T-helper 17 cell (primary cell): ENCODE measurements at places on chromosomes 16 and 17.
A peak's percentile ranks its signal among the peaks of the same experiment; 100 is the strongest.

DNA sequence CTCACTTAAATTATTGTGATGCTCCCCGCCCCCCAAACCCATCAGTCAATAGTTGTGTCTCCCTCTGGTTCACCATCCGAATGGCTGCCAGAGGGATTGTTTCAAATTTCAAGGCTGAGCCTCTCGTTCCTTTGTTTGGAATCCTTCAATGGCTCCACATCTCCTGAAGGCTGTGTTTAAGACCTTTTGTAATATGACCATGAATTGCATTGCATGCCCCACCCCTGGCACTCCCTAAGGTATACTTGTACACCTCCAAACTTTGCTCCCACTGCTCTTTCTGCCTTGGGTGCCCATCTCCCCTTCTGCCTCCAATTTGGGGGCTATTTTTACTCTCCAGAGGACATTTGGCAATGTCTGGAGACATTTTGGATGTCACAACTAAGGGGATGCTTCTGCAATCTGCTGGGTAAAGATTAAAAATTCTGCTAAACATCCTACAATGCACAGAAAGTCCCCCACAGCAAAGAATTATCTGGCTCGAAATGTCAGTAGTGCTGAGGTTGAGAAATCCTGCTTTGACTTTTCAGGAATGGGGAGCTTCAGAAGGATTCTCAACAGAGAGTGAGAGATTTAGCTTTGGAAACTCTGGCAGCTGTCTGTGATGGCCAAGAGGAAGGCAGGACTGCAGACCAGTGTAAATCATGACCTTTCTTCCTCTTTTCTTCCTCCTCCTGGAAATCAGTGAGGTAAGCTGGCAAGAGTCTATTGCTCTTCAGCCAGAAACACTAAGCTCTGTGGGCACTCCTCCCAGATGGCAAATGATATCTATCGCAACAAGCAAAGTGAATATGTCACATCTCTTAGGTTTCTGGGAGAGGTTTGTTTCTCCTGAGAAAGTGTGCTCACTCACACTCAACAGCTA, 8.7 kb upstream of the IL4R start:
- H3K27ac ChIP-seq = no peak overlapping the region
- H3K36me3 ChIP-seq = peaks cover 2% of the 10 kb centered on the region
- H3K4me3 ChIP-seq = no peak overlapping the region
- peaks cover 2% of the 10 kb centered on the region for H3K4me1 ChIP-seq
- DNase-seq = no peak

DNA sequence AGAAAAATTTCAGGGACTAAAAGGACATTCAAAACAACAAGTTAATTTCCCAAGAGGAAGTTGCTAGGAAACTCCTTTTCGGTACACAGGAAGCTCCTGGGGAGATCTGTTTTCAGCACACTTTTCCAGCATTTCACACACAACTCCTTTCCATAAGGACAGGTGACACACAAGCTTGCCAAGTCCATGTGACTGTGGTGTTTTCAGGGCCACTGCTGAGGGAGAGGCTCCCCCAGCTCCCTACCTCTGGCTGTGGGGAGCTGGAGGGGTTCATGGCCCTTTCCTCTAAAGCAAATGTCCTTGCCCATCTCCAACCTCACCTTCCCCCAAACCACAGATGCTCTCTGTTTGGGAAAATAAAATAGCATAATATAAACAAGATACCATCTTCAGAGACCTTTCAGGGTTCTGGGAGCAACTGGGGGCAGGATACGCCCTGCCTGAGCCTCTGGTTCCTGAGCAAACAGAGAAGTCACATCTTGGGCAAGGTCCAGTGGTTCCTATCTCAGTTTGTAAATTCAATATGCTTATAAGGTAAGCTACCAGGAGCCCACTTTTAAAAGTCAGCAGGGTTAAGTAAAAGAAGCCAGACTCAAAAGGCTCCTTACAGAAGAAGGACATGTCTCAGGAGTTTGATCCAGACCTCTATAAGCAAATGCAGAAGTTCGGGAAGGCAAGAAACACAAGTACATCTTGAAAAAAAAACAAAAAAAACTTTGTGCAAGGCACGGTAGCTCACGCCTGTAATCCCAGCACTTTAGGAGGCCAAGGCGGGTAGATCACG, 3.0 kb downstream of the PDZD9 start:
- no peaks in the 10 kb centered on the region for H3K36me3 ChIP-seq
- H3K27ac ChIP-seq = no peak overlapping the region
- peaks cover 10% of the 10 kb centered on the region for H3K4me1 ChIP-seq
- no peak overlapping the region for H3K4me3 ChIP-seq
- no peak for DNase-seq

DNA sequence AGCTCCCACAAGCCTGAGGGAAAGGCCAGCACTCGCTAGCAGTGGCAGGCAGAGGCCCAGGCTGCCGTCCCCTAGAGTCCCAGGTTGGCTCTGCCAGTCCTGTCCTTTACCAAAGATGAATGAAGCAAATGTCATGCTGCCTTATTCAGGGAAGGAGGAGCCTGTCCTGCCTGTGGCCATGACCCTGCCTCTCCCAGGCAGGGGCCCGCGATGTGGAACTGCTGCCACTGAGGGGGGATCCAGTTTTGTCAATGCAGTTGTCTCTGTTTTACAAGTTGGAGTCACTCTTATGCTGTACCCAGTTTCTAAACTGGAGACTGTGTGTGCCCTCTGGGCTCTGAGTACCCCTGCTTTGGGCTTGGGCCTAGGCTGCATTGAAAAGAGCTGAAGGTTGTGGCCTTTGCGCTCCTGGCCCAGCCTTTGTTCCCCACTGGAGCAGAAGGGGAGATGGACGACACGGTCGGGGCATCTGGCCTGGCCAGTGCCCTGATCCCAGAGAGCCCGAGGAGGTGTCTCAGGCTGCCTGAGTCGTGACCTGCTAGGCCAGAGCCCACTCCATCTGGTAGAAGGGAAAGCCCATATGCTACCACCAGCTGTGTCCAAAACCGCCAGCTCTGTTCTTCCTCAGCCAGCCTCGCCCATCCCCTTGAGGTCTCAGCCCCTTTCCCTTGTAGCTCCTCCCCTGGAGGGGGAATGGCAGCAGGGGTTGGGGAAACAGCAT, 5.5 kb downstream of the LIMD2 start:
- peak overlapping the region; percentile 69 for H3K4me3 ChIP-seq
- DNase-seq = no peak
- H3K27ac ChIP-seq = peak overlapping the region; percentile 95
- no peaks in the 10 kb centered on the region for H3K27me3 ChIP-seq
- H3K4me1 ChIP-seq = peaks cover 48% of the 10 kb centered on the region

GRCh38 chr17:11238705-11239104, 2.3 kb upstream of the SHISA6 start:
- DNase-seq = no peak
- H3K36me3 ChIP-seq = no peaks in the 10 kb centered on the region
- H3K4me3 ChIP-seq = no peak overlapping the region
- peaks cover 26% of the 10 kb centered on the region for H3K27me3 ChIP-seq
- H3K4me1 ChIP-seq = no peaks in the 10 kb centered on the region

GRCh38 chr16:89564476-89565255, 4.2 kb downstream of the RPL13 start:
- peaks cover 36% of the 10 kb centered on the region for H3K4me1 ChIP-seq
- peak overlapping the region; percentile 86 for H3K27ac ChIP-seq
- no peak for DNase-seq
- peak overlapping the region; percentile 58 for H3K4me3 ChIP-seq

DNA sequence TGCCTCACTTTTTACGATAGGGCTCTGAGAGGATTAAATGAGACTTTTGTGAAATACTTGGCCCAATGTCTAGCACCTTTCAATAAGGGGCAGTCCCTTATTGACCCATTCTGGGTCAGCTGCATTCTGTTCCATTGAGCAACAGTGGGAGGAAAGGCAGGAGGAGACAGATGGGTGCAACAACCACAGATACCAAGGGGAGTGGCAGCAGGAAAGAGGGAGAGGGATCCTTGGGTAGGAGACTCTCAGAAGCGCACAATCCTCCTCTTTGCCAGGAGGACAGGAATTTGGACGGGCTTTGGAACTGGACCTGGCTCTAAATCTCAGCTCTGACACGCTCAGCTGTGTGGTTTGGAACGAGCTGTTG, 3.5 kb downstream of the PIPOX start:
- H3K36me3 ChIP-seq = peaks cover 3% of the 10 kb centered on the region
- no peak overlapping the region for H3K27ac ChIP-seq
- peaks cover 6% of the 10 kb centered on the region for H3K4me1 ChIP-seq
- no peak overlapping the region for H3K4me3 ChIP-seq
- H3K27me3 ChIP-seq = peaks cover 59% of the 10 kb centered on the region

DNA sequence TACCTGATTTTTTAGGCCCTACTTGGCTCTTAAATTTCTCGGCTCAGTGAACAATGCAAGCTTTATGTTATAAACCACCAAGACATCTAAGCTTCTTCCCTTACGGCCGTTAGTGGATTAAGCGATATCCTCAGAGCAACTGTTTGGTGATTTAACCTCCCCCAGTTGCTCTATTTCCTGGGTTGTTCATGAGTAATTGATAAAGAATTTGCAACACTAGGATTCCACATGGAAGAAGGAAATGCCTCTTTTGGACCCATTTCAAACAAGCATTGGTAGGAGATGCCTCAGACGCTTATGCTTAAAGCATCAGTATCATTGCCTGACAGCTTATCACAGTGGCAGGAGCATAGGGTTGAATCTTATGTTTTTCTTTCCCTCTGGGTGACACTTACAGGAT, 65.3 kb downstream of the RBFOX1 start:
- no peaks in the 10 kb centered on the region for H3K4me1 ChIP-seq
- H3K27ac ChIP-seq = no peak overlapping the region
- no peaks in the 10 kb centered on the region for H3K27me3 ChIP-seq
- DNase-seq = no peak
- no peaks in the 10 kb centered on the region for H3K36me3 ChIP-seq

- no peaks in the 10 kb centered on the region for H3K36me3 ChIP-seq
- H3K4me1 ChIP-seq = peaks cover 5% of the 10 kb centered on the region
- H3K4me3 ChIP-seq = no peak overlapping the region
Observed at GRCh38 chr16:75550211-75550662, 5.8 kb downstream of the TMEM231 start.

DNA sequence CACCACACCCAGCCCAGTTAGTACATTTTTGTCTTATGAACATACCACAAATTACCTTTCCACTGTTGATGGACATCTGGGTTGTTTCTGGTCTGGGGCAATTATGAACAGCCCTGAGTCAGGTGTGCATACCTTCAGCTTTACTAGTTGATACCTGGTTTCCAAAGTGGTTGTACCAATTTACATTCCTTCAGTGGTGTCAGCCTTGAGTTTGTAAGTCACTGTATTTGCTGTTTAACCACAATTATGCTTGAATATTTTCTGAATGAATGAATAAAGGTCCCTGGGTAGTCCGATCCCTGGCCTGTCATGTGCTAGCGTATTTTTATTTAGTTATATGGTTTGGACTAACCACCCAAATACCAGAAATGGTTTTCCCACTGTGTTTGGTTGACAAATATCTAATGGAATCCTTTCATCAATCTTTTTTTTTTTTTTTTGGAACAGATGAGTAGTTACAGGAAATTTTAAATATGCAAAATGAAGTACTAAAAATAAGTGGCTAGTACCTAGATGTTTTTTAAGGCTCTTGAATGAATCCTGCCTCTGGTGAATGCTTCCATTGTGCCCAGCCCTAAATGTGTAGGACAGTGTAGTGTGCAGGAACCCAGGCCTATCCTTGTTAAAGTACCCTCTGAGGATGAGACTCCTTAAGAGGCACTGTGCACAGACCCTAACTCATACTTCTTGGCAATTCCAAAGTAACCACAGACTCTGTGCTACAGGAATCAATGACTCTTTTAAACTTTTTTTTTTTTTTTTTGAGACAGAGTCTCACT, 3.7 kb downstream of the DUSP14 start:
- no peak overlapping the region for H3K4me3 ChIP-seq
- H3K36me3 ChIP-seq = peaks cover 2% of the 10 kb centered on the region
- DNase-seq = no peak
- peaks cover 13% of the 10 kb centered on the region for H3K4me1 ChIP-seq
- H3K27me3 ChIP-seq = no peaks in the 10 kb centered on the region

- H3K4me1 ChIP-seq = peaks cover 14% of the 10 kb centered on the region
- H3K4me3 ChIP-seq = no peak overlapping the region
- H3K36me3 ChIP-seq = no peaks in the 10 kb centered on the region
Observed at GRCh38 chr16:576197-576822, 6.5 kb downstream of the PIGQ start.

DNA sequence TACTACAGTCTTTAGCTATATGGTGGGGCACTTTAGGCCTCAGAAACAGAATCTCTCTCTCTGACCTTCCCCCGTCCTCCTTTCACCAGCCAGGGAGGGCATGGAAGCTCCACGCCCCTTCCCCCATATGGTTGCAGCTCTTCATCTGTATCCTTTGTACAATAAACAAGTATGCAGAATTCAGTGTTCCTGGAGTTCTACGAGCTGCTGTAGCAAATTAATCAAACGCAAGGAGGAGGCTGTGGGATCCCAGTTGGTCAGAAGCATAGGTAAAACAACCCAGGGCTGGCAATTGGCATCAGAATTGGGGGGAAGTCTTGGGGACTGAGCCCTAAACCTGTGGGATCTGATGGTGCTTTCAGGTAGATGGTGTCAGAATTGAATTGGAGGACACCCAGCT, 163.7 kb upstream of the NLRP1 start:
- H3K27me3 ChIP-seq = peaks cover 38% of the 10 kb centered on the region
- no peak for DNase-seq
- no peaks in the 10 kb centered on the region for H3K4me1 ChIP-seq
- no peak overlapping the region for H3K4me3 ChIP-seq
- H3K36me3 ChIP-seq = peaks cover 2% of the 10 kb centered on the region

DNA sequence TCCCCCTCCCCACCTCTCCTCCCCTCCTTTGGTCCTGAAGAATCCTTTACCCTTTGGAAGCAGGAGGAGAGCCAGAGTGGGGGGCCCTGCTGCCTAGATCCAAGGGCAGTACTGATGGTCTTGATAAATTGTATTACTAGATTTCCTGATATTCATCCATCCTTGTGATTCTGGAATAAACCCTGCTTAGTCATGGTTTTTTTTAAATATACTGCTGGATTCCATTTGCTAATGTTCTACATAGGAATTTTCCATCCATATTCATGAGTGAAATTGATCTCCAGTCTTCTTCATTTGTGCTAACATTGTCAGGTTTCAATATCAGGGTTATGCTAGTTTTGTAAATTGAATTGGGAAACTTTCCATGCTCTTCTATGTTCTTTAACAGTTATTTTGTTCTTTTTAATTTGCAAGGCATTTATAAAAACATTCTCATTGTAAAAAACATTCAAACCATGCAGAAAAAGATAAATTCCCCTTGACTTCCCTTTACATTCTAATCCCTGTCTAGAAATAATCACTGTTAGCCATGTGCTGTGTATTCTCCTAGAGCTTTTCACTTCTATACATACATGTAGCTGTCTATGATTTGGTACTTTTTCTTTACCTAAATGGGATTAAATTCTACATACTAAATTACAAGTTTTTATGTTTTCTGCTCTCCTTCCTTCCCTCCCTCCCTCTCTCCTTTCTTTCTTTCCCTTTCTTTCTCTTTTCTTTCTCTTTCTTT, 56.7 kb downstream of the CCDC42 start:
- DNase-seq = no peak
- no peaks in the 10 kb centered on the region for H3K36me3 ChIP-seq
- no peak overlapping the region for H3K27ac ChIP-seq
- H3K27me3 ChIP-seq = peaks cover 43% of the 10 kb centered on the region
- H3K4me1 ChIP-seq = peaks cover 2% of the 10 kb centered on the region

DNA sequence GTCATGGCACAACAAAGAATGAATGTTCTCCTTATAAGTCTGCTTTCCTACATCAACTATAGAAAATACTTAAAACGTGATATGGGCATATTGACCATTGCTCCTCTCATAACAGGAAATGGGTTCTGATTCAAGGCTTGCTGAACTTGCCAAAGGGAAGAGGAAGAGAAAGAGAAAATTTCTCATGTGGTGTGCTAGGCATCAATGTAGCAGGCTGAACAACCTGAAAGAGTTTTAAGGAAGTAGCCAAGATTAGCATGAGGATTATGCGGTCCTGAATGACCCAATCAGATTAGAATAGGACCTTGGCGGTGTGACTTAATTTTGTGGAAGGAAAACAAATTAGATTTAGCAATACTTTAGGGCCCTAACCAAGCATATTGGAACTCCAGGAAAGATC, 617.7 kb upstream of the CDH11 start:
- no peaks in the 10 kb centered on the region for H3K4me1 ChIP-seq
- DNase-seq = no peak
- no peaks in the 10 kb centered on the region for H3K36me3 ChIP-seq
- no peaks in the 10 kb centered on the region for H3K27me3 ChIP-seq
